Amygdala (tissue), 56 donors: ENCODE measurements at places on chromosomes 3 and 15.

GRCh38 chr3:176623468-176624150 is 573.7 kb downstream of the TBL1XR1 start:
- no peak for DNase-seq

DNA sequence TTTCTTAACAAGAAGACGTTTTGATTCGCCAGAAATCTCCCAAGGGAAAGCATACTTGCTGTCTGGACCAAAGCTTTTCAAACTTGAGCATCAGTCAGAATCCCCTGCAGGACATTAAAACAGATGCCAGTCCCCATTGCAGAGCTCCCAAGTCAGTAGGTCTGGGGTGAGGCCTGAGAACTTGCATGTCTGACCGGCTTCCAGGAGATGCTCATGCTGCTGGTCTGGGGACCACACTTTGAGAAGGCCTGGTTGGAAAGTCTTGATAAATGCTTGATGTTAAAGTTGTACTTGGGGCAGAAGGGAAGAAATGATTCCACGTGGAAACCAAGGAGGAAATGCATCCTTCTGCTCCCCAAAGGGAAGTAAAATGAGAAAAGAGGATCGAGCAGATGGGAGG is 24.3 kb upstream of the CAV3 start:
- DNase-seq, result no peak

- DNase-seq, result no peak
Observed at GRCh38 chr3:120688121-120688520, 6.1 kb upstream of the HGD start.

- DNase-seq, result no peak
Observed at GRCh38 chr3:109943181-109943580, 605.8 kb upstream of the DPPA4 start.

- DNase-seq, result no peak
Observed at GRCh38 chr3:105354429-105354828, 12.3 kb upstream of the ALCAM start.

DNA sequence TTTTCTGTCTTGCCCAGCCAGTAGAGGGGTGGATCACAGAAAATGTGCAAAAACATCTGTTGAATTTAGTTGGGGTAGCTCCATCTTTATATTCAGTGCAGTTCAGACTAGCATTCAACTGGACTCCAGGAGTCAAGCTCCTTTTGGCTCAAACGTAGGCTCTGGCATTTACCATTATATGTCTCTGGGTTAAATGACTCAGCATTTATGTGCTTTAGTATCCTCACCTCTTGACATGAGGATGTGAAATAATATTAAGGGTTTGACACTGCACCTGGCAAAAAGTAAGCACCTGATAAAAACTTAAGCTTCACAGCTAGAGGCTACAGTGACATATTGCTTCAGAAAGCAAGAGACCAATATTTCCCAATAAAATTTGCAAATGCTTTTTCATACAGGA is 14.8 kb downstream of the PRC1 start:
- no peak for DNase-seq

GRCh38 chr3:151182349-151183079 is 20.5 kb downstream of the GPR171 start:
- no peak for DNase-seq

DNA sequence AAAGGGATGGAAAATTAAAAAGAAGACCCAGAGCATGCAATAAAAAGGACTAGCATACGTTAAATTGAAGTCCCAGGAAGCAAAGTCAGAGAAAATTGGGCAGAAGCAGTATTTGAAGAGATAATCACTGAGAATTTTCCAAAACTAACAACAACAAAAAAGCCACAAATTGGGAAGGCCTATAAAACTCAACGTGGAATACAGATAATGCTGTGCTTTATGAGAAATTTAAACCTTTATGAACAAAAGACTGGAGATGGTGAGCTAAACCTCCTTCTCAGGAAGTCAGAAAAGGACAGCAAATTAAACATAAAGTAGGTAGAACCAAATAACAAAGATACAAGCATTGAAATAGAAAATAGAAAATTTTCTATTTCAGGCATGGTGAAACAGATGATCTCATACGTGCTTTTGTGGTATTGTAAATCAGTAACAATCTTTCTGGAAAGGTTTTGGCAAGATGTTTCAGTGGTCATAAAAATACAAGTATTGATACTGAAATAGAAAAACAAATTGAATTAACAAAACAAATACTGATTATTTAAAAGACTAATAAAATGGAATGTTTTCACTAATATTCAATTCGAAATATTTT is 55.6 kb downstream of the LYSMD4 start:
- no peak for DNase-seq

DNA sequence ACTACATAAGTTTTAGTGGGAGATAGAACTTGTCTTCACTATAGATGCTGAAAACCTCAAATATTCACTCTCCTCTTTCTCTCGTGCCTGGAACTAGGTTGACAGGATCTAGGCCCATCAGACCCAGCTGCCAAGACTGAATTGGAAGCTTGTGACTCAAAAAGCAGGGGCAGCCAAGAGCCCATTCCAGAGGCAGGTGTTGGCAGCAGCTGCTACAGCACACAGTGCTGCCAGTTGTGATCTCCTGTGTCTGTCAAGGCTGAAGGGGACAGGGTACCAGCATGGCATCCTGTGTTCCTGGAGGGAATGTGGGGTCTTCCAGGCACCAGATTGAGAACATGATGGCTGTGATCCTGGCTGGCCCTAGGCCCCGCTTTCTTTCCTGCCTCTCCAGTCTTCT is 92.5 kb upstream of the MB21D2 start:
- DNase-seq, result no peak

- no peak for DNase-seq
Observed at GRCh38 chr3:4841776-4842440, 137.3 kb upstream of the BHLHE40 start.

DNA sequence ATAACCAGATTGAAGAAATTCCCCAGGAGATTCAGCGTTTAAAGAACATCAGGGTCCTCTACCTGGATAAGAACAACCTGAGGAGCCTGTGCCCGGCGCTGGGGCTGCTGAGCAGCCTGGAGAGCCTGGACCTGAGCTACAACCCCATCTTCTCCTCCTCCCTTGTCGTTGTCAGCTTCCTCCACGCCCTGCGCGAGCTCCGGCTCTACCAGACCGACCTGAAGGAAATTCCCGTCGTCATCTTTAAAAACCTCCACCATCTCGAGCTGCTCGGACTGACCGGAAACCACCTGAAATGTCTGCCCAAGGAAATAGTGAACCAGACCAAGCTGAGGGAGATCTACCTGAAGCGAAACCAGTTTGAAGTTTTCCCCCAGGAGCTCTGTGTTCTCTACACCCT is 9.4 kb upstream of the LRRC34 start:
- DNase-seq, result no peak

GRCh38 chr15:33262306-33262705 is 48.5 kb upstream of the RYR3 start:
- no peak for DNase-seq

- DNase-seq, result no peak
Observed at GRCh38 chr3:46221391-46221790, 13.3 kb upstream of the CCR1 start.

DNA sequence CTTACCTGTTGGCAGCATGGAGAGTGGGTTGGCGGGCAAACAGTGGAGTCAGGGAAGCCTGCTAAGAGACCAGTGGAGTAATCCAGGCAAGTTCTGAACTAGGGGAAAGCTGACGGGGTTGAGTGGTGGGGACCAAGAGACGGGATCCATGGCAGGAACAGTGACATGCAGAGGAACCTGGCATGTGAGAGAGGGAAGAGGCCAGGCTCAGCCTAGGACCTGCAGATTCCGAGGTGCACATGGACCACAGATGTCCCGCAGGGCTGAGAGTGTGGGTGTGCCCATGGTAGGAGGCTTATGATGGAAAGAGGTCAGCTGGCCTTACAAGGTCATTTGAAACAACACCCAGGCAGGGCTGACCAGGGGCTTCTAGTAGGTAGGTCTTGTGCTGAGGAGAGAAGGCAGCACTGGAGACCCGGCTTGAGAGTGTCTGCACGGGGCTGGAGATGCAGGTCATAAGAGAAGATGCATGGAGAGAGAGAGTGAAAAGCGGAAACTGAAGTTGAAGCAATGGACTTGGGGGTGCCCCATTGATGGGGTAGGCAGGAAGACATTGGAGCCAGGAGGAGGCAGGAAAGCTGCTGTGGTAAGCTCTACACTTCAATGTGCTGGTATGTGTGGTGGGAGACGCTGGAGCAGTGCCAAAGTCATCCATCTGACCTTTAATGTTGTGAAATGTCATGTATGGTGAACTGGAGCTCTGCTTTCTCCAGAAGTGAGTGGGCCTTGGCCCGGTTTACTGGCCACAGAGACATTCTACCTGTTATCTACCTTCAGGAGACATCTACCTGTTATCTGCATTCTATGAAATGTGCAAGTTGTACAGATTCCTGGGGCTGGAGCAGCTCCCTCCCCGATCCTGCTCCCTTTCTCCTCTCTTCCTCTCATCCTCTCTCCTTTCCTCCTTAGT is 4.6 kb downstream of the SPSB4 start:
- DNase-seq, result no peak

- DNase-seq, result no peak
Observed at GRCh38 chr3:152278756-152279427, 10.2 kb downstream of the MBNL1 start.

GRCh38 chr3:71127052-71127831 is 456.3 kb downstream of the FOXP1 start:
- DNase-seq, result no peak

DNA sequence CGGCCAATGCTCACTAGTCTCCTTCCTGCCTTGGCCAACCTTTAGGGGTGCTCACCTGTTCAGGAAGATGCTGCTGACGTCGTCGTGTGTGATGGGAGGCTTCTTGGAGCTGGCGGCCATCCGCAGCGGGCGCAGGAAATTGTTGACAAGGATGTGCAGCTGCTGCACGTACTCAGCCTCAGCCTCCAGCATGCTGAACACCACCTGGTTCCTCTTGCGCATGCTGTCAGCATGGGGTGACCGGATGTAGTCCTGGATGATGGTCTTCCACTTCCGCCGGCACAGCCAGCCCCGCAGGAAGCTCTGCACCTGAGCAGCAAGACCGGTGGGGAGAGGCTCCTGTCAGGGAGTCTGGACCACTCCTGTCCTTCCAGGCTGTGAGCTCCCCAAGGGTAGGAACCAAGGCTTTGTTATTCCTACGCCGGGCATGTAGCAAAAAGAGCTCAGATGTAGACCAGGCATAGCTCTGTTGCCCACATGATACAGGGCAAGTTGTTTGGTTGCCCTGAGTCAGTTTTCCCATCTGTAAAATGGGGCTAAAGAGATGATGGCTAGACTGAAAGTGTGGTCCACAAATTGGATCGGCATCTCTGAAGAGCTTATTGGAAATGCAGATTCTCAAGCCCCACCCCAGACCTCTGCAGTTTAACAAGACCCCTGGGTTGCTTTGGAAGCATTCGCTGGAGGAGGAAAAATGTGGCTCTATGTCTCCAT is 43.7 kb downstream of the RASGRF1 start:
- no peak for DNase-seq

DNA sequence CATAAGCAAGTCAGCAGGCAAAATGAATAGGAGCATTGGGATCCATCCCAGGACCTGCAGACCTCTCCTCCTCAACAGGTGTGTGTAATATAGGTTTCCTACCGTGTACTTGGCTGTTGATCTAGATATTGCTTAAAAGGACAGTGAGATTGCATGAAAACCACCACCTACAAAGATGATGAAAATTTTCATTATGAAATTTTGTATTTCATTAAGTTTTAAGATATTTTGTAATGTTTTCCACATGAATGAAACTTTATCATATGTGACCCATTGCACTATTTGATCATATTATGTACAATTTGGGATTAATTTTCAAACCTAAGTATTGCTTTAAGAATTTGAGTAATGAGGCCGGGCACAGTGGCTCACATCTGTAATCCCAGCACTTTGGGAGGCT is 94.3 kb upstream of the TRPM1 start:
- no peak for DNase-seq

DNA sequence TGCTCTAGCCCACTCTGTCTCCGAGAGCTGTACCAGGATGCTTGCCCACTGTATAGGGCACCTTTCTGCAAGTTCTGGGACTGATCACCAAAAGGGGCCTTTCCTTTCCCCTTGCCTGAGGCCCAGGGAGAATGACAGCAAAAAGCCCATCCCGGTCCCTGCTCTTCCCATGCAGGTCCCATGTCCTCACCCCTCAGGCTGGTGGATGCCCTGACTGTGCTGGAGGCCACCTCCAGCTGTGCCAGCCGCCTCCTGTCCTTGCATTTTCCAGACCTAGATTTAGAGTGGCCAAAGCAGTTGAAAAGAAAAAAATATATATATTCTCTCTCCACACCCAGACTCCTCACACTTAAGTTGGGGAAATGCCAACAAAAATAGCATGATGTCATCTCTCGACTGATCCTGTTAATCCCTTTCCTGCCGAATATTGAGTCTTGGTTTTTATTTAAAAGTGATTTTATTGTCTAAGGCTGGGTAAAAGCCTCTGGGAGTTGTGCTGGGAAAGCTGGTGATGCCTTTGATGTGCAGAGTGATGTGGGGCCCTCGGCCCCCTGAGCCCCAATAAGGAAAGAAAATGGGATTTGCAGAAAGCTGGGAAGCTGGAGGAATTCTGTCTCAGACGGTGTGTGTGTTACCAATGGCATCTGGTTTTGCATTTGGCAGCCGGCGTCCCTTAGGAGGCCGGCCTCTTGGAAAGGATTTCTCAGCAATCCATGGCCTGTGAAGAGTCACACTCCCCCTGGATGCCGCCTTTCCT is 29.3 kb upstream of the TPM1 start:
- DNase-seq, result no peak

GRCh38 chr3:106345353-106346027 is 476.7 kb upstream of the CBLB start:
- no peak for DNase-seq

GRCh38 chr15:42155546-42156242 is 742 bp downstream of the PLA2G4F start:
- no peak for DNase-seq

GRCh38 chr3:43005981-43006380 is 26.9 kb downstream of the GASK1A start:
- DNase-seq, result no peak

DNA sequence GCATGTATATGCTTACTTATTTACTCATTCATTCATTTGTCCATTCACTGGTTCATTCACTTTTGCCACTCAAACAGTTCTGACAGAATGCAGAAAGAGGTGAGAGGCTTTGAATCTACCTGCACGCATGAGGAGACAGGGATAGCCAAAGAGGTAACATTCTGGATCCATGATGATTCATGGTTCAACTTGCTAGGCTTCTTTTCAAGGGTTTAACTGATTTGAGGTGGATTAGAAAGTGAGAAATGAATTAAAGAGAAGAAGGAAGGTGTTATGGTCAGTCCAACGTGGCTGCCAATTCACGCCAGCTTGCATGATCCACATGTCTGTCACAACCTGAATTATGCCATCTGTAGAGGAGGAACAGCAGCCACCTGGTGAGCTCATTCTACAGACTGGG is 260.6 kb downstream of the ARRDC4 start:
- no peak for DNase-seq

DNA sequence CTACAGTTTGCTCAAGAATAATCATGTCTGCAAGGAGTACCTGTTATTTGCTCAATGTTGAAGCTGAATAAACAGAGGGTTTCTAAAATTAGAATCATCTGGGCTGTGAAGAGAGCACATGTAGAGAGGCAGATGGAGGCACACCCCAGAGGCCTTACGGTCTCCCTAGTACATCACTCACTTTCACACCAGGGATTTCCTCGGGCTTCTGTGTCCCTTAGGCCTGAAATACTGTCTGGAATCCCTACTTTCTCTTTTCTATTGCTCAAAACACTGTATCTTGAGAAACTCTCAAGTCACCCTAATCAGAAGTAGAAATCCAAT is 473.7 kb upstream of the ROBO2 start:
- DNase-seq, result no peak
